HTR-8/SVneo (cell line): ENCODE measurements at places on chromosomes 7 and 10.

DNA sequence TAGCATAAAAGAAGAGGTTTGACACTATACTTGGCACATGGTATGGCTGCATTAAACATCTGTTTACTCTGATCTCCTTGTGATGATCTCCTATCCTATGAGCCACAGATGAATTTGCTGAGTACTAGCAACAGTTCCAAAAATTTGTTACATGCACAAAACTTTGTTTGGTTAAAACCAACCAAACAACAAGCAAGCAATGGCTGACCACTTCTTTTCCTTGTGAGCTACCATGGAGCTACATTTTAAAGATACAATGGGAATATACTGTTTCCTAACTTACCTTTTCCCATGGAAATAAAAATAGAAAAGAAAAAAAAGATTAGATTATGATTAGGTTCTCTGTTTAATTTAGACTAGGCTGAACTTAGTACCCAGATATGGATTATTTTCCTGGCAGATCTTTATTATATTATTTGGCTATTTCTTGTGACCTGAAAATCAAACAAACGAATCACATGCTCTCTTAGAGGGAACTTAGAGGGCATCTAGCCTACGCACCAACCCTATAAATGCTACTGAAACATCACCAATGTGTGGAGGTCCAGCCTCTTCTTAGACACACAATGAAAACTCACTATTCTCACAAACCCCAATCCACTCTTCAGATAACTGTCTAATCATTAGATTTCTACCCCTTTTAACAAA, 80.1 kb upstream of the FAM133B start:
- DNase-seq, result no peak

- no peak for DNase-seq
These were observed 40.0 kb downstream of the CREM start for GRCh38 chr10:35166607-35167006.

- no peak for DNase-seq
These were observed 41.7 kb upstream of the OCM start for GRCh38 chr7:5838761-5839500.

- no peak for DNase-seq
These were observed 9.4 kb downstream of the FRG2B start for GRCh38 chr10:133617196-133617595.

DNA sequence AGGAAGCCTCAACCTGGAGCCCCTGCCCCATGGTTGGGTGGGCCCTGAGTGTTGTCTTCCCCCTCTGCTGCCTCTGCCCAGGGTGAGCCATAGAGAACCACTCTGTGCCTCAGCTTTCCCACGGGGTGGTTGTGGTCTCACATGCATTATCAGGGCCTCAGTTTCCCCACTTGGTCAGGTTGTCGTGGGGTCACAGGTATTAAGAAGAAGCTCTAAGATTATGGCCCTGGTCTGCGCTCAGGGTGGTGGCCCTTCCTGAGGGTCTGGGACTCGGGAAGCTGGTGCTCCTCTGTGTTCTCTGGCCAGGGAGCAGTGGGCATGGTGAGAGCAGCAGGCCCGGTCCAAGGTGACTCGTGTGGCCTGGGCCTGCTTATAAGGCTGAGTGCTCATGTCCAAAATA, 17.8 kb downstream of the LRRC27 start:
- no peak for DNase-seq

GRCh38 chr10:78906734-78907390, 161.9 kb upstream of the ZMIZ1 start:
- no peak for DNase-seq

GRCh38 chr10:131824371-131825149, 76.2 kb upstream of the PPP2R2D start:
- no peak for DNase-seq

DNA sequence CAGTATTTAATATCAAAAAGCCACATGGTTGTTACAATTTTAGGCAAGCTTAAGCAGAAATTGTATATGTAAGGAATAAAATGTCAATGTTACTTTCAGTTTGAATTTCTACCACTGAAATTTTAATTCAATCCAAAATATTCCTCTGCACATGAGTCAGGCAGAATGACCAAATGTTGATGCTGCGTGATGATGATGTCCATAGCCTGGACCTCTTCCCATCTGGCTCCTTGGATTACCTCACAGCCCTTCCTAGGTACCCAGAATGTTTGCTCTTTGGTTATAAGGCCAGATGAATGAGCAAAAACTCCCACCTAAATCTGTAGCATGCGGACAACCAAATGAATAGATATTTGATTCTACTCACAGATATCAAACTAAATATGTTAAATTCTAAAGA, 258.3 kb upstream of the IMMP2L start:
- DNase-seq, result no peak

DNA sequence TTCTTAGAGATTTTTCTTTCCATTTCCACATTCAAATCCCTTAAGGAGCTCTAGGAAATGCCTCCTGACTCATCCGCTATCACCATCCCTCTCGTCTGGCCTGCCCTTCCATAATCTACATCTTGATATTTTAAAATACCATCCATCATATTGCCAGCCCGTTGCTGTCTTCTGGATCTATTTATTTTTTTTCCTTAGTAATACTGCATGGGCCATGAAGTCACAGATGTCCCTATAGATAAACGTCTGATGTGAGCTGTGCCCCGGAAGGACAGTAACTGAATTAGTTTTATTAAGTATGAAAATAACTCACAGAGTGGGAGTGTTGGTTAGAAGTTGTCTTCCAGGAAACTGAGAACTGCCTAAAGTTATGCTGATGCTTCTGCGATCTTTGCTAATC, 76.2 kb downstream of the KLF6 start:
- DNase-seq, result peak; percentile 5

DNA sequence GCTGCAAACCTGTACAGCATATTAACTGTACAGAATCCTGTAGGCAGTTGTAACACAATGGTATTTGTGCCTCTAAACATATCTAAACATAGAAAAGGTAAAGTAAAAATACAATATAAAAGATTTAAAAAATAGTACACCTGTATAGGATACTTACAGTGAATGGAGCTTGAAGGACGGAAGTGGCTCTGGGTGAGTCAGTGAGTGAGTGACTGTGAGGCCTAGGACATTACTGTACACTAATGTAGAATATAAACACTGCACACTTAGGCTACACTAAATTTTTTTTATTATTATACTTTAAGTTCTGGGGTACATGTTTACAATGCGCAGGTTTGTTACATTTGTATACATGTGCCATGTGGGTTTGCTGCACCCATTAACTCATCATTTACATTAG, 97.3 kb upstream of the STK17A start:
- no peak for DNase-seq

DNA sequence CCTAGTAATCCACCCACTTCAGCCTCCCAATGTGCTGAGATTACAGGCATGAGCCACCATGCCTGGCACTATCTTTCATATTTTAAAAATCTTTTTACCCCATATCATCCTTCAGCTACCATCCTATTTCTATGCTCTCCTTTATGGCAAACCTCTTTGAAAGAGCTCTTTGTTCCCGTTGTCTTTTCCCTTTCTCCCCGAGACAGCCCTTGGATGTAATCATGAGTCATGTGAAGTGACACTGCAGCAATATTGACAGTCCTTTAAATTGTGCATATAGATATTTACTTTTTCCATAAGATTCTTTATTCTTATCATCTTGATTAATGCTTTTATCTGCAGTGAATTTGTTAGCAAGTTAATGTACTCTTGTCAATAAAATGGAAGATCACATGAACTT, 286.6 kb downstream of the ANKRD7 start:
- DNase-seq, result no peak

- no peak for DNase-seq
These were observed 49.3 kb downstream of the TPK1 start for GRCh38 chr7:144786522-144786921.

DNA sequence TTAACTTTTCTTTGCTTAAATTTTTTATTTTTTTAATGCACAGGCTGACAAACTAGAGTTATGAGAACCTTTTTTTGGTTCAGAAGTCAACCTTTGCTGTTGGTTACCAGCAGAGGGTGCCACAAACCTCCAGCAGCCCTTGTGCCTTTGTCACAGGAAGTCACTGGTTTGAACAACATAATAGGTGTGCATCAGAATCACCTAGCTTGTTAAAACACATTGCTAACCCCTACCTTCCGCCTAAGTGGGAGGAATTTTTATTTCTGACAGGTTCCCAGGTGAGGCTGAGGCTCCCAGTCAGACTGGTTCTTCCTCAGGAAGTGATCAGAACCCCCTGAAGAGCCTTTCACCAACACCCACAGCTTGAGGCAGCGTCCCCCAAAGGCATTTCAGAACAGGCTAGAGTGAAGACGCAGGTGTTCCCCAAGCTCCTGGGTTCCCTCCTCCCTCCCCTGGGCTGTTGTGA, 22.6 kb upstream of the VDAC2 start:
- peak; percentile 61 for DNase-seq

GRCh38 chr7:234051-234707, 41.8 kb downstream of the FAM20C start:
- DNase-seq, result no peak
